ENCODE measurements at places on chromosomes 7 and 10.

DNA sequence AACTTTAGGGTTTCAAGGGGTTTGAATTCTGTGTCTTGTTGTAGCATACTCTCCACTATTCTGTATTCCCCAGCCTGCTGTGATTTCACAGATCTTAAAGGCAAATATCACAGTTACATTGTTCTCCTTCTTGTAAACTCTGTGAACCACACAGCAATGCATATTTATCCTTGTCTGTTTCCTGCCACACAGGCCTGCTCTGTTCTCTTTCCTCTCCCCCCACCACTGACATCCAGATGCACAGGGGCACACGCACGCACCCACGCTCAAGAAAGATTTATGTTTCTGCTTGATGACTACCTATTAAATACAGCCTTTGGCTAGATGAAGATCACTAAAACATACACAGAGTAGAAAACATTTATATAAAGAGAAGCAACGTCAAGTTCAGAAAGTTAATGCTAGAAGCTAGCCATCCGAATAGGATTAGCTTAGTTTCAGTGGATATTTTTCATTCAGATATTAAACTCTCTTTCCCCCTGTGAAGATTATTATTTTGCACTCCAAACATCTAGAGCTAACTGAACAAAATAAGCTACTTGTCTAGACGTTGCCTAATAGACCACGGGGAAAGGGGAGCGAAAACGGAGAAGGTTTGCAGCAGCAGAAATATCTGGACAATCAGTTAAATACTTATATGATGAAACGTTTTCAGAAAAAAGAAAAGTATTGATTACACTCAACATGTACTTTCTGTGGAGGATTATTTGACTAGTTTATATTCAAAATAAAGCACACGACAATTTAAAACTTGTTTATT, 193.1 kb upstream of the SEMA3C start:
- DNase-seq, result no peak

DNA sequence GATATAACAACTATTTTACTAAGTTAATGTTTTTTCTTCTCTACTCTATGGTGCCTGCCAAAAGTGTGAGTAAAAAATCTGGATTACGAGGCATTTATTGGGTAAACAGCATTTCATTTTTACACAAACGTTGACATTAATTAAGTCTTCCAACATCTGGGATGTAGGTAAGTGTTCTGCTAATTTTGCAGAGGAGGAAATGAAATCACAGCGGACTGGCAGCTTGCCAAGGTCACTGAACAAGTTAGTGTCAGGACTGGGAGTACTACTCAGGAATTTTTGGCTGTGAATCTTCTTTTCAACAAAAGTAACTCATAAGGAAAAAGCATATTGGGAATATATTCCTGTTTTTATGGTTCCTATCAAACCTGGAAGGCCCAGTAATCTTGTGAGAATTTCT, 612.1 kb upstream of the FZD8 start:
- DNase-seq, result no peak

DNA sequence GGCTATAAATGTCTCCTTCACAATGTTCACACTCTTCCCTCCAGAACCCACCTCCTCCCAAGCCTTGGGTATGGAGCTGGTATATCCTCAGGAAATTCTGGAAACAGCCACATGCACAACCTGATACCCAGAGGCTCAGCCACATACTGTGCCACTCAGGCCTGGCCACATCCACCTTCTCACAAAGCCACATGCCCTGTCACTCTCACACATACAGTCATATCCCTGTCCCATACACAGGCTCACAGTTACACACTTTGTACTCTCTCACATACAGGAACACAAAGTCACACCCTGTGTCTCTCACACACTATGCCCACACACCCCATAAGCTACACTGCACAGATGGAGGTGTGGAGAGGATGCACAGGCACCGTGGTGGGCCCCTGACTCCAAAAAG, 10.1 kb downstream of the KCNIP2 start:
- DNase-seq, result no peak

DNA sequence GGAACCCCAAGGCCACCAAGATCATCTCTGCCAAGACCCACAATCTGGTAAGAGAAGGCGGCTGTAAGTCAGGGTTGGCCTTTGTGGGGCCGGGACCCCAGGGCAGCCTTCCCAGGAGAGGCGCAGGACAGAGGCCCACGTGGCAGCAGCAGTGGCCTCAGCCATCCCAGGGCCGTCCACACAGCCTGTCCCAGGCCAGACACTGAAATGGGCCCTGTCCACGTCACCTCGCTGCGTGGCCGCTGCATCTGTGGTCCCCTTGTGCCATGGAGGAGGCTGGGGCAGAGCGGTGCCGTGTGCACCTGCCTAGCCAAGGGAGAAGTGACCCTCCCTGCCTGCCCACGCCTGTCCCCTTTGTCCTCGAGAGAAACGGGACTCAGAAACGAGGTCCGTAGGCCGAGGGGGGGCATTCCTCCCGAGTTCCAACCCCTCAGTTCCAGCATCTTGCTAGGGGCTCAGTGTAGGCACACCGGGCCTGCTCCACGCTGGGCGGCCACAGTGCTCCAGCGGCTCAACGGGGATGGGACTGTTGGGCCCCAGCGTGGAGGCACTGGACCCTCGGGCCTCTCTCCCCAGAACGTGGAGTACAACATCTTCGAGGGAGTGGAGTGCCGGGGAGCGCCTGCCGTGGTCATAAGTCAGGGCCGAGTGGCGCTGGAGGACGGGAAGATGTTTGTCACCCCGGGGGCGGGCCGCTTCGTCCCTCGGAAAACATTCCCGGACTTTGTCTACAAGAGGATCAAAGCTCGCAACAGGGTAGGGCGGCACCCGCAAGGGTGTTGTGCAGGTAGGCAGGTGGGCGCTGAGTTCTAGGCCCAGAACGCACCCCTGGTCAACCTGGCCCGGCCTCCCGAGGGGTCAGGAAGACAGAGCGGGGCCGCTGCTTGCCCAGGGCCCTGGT, 15.6 kb downstream of the DPYSL4 start:
- no peak for DNase-seq

- DNase-seq, result no peak
Observed at GRCh38 chr7:155785536-155785935, 26.7 kb downstream of the SHH start.

GRCh38 chr10:44316187-44316921, 68.5 kb downstream of the CXCL12 start:
- DNase-seq, result no peak

DNA sequence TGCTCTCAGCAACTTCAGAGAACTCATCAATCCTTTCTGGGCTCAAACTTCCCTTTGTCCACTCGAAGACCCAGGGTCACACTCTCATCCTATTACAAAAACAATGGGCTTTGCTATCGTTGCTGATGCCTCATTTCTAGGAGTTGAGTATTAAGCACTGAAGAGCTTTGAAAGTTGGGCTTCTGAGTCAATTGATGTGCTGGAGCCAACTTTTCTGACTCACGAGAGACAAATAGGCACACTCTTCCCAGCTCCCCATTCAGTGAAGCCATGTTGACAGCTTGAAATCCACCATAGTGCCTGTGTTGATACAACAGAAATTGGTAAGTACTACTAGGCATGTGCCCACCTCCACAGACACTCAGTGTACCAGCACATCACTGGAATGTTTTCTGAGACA, 97.5 kb upstream of the PRSS58 start:
- no peak for DNase-seq

GRCh38 chr7:81447351-81447952, 322.4 kb downstream of the HGF start:
- DNase-seq, result no peak

DNA sequence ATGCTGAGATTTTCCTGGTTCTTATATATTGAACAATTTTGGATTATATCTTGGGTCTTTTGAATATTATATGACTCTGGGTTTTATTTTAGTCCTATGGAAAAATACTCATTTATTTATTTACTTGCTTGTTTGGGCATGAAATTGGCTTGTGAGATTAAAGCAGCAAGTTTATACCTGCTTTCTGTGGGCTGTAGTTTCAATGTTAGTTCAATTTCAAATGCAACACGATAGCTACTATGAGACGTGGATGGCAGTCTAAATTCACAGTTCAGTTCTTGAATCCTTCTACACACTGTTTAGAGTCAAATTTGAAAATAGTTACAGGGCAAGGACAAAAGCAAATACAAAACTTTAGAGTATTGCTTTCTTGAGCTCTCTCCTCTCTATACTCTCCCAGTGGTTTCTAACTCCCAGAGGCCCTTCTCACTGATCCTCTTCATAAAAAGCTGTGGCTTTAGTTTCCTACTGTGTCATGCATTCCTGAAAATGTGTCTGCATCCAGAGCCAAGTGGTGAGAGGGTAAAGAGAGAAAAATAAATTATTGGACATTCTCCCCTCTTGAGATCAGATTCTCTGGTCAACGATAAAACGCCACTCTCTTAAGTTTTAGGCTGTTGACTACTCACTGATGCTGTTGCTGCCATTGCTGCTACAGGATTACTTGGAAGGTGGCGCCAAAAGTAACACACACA, 34.4 kb downstream of the POLR1F start:
- DNase-seq, result no peak

DNA sequence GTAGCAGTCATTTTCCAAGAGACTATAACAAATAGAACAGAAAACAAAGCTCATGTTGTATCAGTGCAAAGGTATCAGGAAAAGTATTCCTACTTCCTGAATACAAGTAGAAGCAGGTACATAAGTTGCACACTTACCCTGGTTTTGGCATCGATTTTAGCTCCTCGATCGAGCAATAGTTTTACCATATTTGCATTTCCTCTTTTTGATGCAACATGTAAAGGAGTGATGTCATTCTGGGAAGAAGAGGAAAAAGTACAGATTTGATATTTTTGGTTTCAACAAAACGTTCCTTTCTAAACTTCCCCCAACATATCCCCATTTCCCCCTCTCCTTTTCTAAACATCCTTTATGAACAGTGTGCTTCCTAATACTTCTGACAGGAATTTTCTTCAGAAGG, 155.1 kb downstream of the ANK3 start:
- DNase-seq, result no peak

GRCh38 chr7:133433165-133433812, 180.4 kb downstream of the EXOC4 start:
- DNase-seq, result no peak

DNA sequence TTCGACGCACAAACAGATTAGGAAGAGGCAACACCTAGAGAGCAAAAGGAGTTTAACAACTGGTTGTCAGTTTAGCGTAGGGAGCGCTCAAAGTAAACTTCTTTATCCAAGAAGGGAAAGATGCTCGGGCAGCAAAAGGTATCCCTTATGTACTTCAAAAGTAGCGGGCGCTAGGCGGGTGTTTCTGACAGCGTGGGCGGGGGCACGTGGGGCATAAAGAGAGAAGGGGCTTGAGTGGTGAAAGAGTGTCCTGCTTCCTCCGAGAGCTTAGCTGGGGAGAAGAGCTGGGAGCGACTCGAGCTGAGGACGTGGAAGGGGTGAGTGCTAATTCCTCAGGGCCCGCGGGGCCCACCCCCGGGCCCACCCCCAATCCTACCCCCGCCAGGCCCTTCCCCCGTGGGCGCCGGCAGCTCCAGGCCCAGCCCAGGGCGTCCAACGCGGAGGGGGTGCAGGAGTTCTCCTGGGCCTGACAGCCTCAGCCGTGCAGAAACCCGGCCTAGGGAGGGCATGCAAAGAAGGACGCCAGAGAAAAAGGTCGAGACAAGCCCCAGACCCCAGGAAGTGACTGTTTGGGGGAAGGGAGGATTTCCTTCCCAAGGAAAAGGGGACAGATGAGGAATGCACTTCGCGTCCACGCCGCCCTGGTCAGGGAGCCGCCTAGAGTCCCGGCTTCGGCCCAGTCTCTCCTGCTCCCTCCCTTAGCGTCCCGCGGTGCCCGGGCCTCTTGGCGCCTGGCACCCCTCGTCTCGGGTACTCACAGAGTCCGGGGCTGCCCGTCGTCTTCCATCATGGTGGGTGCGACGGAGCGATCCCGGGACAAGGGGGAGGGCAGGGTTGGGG, 868 bp downstream of the TIAL1 start:
- no peak for DNase-seq

DNA sequence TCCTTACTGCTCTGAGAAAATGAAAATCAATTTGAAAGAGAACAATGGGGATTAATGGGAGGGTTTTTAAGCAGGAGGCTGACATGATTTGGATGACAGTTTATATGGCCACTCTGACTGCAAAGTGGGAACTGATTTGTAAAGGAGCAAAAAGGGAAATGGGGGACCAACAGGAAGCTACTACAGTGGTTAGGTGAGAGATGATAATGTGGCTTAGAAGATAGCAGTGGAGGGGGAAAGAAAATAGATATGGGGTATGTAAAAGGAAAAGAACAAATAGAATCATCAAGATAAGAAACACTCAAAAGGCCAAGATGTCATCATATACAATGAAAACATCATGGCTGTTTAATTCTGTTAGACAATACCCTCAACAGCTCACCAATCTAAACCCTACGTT, 177.5 kb downstream of the ANK3 start:
- DNase-seq, result no peak

- no peak for DNase-seq
Observed at GRCh38 chr7:65992526-65992925, 10.5 kb upstream of the GUSB start.

GRCh38 chr10:71852355-71852937, 1.4 kb upstream of the PSAP start:
- no peak for DNase-seq

- DNase-seq, result peak; percentile 72
Observed at GRCh38 chr7:75994388-75995051, at the start of gene TMEM120A. TMEM120A (minus strand) TSS chr7:75994595; CDS start chr7:75994570, 25 bp downstream.

DNA sequence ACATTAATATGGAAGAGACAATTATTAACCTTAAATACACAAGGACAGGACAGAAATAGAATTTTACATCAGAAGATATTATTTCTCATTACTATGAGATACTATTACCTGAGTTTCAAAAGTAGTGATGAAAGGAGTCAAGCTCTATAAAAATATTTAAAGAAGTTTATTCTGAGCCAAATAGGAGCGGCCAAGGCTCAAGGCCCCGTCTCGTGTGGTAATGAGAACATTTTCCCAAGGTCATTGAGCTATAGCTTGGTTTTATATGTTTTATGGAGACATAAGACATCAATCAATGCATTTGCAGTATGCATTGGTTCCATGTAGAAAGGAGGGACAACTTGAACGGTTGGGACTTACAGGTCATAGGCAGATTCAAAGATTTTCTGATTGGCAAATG, 29.4 kb upstream of the ZMYND11 start:
- no peak for DNase-seq

GRCh38 chr10:12869427-12869826, 132.1 kb downstream of the CCDC3 start:
- no peak for DNase-seq

DNA sequence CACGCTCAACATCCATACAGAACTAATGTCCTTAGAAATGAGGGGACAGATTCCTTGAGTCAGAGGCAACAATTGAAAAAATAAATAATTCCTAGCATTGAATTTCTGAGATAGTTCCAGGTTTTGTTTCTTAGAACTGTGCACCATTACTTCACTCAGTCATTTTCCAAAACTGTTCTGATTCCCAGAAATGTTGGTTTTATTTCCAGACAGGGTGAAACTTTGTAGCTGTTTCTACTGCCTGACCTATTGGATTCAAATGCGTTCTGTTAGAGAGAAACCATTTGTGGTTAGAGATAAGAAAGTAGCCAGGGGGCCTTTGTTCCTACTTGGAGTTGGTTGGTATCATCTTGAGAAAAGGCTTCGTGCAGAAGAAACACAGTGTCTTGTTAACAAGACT, 8.1 kb upstream of the DEPP1 start:
- no peak for DNase-seq

DNA sequence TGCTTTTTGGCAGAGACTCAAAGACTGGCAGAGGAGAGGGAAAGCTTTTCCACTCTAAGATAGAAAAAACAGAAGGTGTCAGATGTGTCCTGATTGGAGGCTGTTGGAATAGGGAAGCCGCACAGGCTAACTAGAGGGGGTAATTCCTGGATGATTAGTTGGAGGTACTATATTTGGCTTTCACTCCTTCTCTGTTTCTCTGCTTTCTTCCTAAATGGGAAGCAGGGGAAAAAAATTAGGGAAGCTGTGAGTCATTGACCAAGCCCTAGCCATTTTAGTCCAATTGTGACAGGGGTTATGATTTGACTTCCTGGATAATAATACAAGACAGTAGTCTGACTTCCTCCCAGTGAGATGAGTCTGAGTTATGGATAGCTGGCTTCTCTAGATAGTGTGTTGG, 475.2 kb upstream of the CELF2 start:
- DNase-seq, result no peak

Measured in esophagus squamous epithelium (tissue), 5 donors.